ENCODE measurements at places on chromosomes 3 and 15.

DNA sequence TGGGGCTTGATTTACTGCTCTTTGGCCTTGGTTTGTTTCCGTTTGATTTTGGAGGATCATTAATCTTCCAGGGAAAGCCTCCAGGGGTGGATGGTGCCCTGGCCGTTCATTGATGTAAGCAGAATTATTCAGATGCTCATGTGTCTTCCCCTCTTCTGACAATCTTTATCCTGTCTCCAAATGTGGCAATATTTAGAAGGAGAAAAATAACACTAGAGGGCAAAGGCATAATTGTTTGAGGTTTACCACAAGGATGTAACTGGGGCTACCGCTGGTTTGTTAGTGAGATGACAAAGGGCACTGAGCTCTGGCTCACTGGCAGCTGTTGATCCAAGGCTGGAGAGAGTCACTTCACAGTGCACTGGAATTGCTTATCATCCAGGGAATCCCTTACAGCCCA lies 18.2 kb upstream of the PLCL2 start:
- DNase-seq: no peak

GRCh38 chr3:24709956-24710355 lies 215.3 kb upstream of the THRB start:
- no peak for DNase-seq

- DNase-seq: no peak
Measured at GRCh38 chr15:80107204-80107603, 45.6 kb upstream of the FAH start.

GRCh38 chr3:102133376-102133775 lies 284.1 kb downstream of the NFKBIZ start:
- DNase-seq: no peak

GRCh38 chr3:128456776-128457715 lies 9.6 kb downstream of the DNAJB8 start:
- no peak for DNase-seq

- no peak for DNase-seq
Measured at GRCh38 chr15:92001307-92001706, 147.8 kb downstream of the SLCO3A1 start.

Data from stimulated activated CD4-positive, alpha-beta T cell treated with anti-CD3 and anti-CD28 coated beads, Interleukin-1b, Interleukin-23, amount 100 ng/mL, for 1 hour (primary cell).